Suppressor macrophage treated with lipopolysaccharide for 1 hour (primary cell): ENCODE measurements at places on chromosomes 7 and 10.

GRCh38 chr10:27241010-27241651 is 534 bp upstream of the ACBD5 start:
- DNase-seq: peak; percentile 45

DNA sequence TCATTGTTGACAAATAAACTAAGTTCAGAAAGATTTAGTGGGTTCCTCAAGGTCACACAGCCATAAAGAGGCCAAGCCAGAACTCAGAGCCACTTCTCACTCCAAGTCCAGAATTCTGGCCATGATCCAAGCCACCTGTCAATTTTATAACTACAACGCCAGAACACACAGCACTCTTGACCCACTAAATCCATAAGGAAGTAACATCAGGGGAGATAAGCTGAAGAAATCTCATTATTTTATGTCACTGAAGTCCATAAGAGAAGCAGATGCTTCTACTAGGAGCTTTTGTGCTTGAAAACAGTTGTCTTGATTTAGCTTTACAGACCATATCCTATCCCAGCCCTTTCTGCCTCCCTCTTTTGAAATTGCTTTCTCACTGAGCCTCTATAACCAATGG is 15.9 kb downstream of the ADAM12 start:
- no peak for DNase-seq

- no peak for DNase-seq
Observed at GRCh38 chr10:10794046-10794445, 223.6 kb upstream of the CELF2 start.

DNA sequence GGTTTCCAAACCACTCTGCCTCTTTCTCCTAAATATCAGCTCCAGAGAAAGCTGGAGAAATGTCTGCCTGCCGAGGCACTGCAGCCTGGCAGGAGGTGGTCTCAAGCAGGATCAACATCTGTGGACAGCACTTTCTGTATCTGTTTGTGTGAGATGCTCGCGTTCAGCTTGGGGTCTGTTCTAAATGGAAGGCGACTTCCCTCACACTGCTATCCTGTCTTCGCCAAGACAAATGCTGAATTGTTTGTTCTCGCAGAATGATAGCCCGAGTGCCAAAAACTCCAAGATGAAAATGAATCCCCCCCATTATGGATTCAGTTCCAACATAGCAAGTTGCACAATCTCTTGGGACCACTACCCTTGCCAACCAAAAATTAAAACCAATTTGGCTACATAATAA is 72.2 kb upstream of the PALS2 start:
- no peak for DNase-seq

- DNase-seq: peak; percentile 79
Observed at GRCh38 chr10:92880233-92880861, 32.0 kb downstream of the EXOC6 start.

GRCh38 chr7:754531-755412 is 27.7 kb upstream of the PRKAR1B start:
- no peak for DNase-seq

GRCh38 chr7:41058986-41059741 is 643.7 kb downstream of the INHBA start:
- no peak for DNase-seq

GRCh38 chr7:30074422-30075030 is 46.3 kb downstream of the PLEKHA8 start:
- DNase-seq: peak; percentile 44

GRCh38 chr7:51973071-51973470 is 656.5 kb upstream of the COBL start:
- no peak for DNase-seq

DNA sequence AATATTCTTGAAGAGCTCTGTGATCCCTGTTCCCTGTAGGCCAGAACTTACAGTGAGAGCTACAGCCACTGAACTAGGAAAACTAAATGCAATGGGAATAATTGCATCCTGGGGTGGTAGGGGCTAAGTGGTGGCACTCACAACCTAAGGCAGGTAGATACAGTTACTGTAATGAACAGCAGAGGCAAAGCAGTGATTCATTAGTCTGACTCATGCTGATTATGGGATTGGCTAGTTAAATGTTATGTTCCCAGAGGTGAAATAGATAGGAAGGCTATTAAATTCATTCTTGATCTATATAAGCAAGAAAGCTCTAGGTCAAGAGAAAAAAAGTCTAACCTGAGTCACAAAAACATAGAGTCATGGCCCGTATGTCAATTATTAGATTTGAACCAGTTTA is 173.1 kb upstream of the MALRD1 start:
- DNase-seq: no peak

- DNase-seq: no peak
Observed at GRCh38 chr7:7535691-7536090, at the start of gene COL28A1. Gene COL28A1 (minus strand): TSS chr7:7535873. CDS start chr7:7532875, 2,998 bp downstream.

GRCh38 chr7:102068846-102069245 is 217.8 kb upstream of the SH2B2 start:
- no peak for DNase-seq

GRCh38 chr10:22672319-22673090 is 41.9 kb downstream of the PIP4K2A start:
- DNase-seq: no peak

- peak; percentile 33 for DNase-seq
Observed at GRCh38 chr7:127927348-127927696, 103.9 kb downstream of the LRRC4 start.

DNA sequence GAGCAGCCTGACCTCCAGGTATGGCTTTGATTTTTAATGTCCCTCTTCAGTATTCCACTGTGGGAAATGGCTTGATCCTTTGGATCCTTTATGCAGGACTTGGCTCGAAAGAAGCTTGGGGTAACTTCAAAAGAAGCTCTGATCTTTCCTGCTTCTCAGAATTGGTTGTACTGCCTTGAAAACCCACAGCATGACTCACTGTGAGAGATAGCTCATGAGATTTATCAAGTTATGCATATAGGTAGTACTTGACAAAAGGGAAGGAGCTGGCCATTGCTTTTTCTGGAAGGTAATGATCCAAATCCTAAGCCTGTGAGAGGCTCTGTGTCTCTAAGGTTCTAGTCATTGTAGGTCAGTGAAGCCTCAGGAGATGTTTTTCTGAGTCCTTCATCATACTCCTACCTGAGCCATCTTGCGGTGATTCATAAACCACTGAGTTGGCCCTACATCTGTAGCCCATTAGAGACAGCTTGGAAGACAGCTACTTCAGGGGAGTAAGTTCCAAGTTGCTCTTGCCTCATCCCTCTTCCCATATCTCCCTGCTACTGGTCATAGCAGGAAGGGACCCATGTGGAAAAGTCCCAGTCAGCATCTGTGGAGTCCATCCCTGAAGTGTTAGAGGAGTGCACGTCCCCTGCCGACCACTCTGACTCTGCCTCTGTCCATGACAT is 36.7 kb upstream of the NFKB2 start:
- no peak for DNase-seq

DNA sequence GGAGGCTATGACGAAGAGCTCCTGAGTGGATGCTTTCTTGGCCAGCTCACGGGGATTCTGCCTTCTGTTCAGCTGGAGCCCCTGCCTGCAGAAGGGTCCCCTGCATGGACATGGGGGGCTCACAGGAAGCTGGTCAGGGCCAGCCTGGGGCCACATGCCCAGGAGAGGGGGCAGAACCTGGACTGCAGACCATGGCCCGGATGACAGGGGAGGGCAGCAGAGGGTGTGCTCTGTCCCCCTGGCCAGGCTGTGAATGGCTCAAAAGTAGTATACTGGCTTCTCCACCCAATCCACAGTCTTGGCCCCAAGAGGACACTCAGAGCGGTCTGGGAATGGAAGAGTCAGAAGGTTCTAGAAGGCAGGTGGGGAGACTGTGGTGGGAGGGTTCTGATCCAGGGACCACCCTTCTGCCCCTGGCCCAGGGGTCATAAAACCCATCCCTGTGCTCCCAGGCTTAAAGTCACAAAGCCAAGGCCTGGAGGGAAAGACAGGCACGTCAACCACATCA is 40.3 kb downstream of the PPIF start:
- DNase-seq: no peak

- DNase-seq: no peak
Observed at GRCh38 chr10:75019370-75019769, 92.1 kb upstream of the SAMD8 start.

DNA sequence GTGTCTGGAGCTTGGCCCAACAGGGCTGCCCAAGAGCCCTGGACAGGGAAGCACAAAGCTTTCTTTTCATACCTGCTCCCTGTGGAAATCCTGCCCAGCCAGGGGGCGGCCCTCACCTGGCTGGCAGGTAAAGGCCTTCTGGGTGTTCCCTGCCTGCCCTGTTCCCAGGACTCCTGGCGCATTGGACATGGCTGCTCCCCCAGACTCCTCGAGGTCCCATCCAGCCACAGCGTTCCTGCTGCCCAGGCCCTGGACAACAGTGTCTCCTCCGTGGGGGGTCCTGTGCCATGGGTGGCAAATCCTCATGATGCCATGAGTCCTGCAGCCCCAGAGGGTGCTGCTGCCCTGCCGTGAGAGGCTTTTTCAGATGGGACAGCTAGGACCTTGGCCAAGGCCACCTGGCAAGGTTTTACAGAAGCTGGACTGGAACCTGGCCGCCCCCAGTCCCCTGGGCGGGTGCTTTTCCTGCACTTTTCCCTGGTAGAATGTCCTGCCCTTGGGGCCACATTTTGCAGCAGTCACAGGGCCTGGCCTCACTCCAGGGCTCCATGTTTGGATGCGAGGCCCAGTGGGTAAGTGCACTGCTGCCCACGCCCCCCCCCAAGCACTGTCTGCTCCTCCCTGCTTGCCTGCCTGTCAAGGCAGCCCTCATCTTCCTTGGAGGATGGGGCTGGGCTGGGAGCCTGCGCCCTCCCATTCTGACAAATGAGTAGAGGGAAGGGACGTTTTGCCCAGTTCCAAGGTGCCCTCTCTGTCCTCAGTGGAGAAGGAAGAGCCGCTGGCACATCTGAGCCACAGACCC is 60.7 kb downstream of the LHPP start:
- DNase-seq: no peak

DNA sequence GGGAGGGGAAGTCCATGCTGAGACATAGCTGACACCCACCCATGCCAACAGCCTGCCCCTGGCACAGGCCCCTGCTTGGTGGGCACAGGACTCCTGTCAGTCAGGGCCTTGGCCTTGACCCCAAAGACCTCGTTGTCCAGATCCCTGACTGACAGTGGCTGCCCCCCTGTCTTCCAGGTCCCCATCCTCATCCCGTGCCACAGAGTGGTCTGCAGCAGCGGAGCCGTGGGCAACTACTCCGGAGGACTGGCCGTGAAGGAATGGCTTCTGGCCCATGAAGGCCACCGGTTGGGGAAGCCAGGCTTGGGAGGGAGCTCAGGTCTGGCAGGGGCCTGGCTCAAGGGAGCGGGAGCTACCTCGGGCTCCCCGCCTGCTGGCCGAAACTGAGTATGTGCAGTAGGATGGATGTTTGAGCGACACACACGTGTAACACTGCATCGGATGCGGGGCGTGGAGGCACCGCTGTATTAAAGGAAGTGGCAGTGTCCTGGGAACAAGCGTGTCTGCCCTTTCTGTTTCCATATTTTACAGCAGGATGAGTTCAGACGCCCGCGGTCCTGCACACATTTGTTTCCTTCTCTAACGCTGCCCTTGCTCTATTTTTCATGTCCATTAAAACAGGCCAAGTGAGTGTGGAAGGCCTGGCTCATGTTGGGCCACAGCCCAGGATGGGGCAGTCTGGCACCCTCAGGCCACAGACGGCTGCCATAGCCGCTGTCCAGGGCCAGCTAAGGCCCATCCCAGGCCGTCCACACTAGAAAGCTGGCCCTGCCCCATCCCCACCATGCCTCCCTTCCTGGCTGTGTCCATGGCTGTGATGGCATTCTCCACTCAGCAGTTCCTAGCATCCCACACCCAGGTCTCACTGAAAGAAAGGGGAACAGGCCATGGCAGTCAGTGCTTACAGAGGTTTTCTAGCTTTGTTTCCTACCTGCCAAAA is 197.2 kb downstream of the EBF3 start:
- no peak for DNase-seq

GRCh38 chr10:68633816-68634466 is 73.8 kb downstream of the TET1 start:
- DNase-seq: no peak

- no peak for DNase-seq
Observed at GRCh38 chr7:41047789-41048191, 655.1 kb downstream of the INHBA start.

GRCh38 chr7:28709748-28710147 is 248.4 kb downstream of the TRIL start:
- no peak for DNase-seq

GRCh38 chr10:78806681-78807221 is 262.0 kb upstream of the ZMIZ1 start:
- peak; percentile 35 for DNase-seq
